PC-9 (cell line): ENCODE measurements at places on chromosomes 12 and 14. TPM values are rescaled to one million over a fixed set of nuclear protein-coding genes. Genes with fewer than 3 reads are reported as not detected.

DNA sequence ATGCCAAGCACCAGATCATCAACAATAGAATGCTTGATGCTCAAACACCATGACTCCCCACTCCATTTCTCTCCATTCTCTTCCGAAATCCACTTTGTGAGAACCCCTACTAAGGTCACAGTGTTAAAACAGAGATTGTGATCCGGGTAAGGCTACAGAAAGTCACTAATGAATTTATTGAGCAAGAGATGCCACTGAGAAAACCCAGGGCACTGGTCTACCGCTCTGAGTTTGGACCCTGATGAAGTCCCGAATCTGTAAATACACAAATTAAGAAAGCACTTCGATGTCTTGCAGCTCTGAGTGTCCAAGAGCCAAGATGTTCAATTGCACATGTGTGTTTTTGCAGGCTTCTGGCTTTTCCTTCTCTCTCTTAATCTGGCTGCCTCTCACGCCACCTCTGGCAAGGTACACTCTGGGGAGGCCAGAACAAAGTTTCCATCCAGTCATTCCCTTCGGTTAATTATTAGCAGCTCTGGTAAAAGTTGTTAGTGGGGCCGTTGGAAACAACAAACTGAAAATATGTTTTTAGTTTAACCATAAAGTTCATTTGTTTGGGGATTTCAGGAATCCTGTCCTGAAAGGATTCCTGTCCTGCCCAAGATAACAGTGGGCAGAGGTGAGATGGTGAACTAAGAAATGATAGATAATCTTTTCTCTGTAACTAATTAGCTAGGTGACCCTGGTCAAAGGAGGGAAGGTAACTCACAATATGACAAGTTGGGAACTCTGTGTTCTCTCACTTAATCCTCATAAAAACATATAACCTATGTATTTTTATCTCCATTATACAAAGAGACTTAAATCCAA, 75.4 kb downstream of the BTG1 start:
- DNase-seq = no peak

- no peak for DNase-seq
Observed at GRCh38 chr14:93974833-93975232, 1.5 kb downstream of the ASB2 start.

GTF2A1 gene
- 6.7 and 13.9 TPM in 2 replicates for total RNA-seq

DNA sequence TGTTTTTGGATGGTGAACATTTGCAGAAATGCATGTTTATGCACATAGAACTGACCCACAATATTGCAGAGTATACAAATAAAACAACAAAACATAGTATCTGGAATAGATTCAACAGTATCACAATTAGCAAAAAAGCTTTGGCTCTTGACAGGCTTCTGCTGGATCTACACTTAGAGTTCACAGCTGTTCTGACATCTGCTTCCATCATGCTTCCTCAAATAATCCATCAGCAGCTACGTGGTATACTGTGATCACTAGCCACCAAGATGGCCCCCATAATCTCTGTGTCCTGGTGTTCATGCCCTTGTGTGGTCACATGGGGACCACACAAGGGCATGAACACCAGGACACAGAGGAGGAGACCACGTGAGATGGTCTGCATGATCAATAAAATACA, 166.6 kb upstream of the CCDC198 start:
- DNase-seq = no peak

DNA sequence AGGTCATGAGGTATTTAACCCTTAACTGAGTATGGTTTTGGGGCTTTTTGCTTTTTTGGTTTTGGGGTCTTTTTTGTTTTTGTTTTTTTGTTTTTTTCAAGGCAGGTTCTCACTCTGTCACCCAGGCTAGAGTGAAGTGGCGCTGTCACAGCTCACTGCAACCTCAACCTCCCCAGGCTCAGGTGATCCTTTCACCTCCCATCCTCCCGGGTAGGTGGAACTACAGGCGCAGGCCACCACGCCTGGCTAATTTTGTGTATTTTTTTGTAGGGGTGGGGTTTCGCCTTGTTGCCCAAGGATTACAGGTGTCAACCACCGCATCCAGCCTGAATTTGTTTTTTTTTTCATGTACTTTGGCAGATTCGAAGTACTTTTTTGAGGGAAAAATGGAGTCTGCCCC, 19.9 kb downstream of the RAP1B start:
- no peak for DNase-seq

SDSL gene
- total RNA-seq = 14.2 and 26.6 TPM in 2 replicates

DNA sequence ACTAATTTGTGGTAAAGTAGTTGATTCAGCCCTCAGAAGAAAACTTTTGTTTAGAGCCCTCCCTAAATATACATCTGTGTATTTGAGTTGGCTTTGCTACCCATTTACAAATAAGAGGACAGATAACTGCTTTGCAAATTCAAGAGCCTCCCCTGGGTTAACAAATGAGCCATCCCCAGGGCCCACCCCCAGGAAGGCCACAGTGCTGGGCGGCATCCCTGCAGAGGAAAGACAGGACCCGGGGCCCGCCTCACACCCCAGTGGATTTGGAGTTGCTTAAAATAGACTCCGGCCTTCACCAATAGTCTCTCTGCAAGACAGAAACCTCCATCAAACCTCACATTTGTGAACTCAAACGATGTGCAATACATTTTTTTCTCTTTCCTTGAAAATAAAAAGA, 2.7 kb downstream of the FZD10 start:
- DNase-seq = no peak

- DNase-seq = peak; percentile 90
Observed at GRCh38 chr14:92945959-92946846, 23.3 kb downstream of the CHGA start.
